ENCODE measurements at places on chromosomes 16 and 17.

DNA sequence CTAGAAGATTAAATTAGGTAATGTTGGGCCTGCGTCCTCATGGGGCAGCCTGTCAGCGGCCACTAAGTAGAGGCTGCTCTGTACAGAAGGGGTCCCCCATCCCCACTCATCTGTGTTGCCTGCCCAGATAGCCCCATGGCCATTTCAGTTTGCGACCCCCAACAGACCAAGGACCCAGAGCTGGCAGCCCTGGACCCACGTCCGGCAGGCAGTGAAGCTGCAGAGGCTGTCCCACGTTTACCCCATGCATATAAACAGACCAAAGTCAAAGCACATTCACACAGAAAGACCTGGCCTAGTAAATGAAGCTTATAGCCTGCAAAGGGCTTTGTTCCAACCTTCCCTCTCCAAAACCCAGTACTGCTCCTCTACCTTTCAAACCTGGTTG, 4.6 kb downstream of the PDF start:
- no peak for DNase-seq

GRCh38 chr17:43211123-43211479, 574 bp upstream of the TMEM106A start:
- no peak for DNase-seq

DNA sequence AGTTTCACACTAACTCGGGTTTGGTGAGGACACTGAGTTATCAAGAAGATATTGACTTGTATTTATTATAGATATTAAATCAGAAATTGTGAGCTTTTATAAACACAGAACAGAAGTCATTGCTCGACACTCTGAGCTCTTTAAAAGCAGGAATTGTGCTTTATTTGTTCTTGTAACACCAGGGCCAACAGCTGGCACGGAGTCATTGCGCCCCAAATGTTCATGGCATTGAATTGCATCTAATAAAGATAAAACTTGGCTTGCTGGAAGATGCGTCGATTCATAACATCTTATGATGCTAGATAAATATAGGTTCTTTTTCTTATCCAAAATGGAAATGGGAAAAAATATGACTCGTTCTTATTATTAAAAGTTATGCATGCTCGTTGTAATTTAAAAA, 11.8 kb upstream of the MLYCD start:
- DNase-seq = no peak

DNA sequence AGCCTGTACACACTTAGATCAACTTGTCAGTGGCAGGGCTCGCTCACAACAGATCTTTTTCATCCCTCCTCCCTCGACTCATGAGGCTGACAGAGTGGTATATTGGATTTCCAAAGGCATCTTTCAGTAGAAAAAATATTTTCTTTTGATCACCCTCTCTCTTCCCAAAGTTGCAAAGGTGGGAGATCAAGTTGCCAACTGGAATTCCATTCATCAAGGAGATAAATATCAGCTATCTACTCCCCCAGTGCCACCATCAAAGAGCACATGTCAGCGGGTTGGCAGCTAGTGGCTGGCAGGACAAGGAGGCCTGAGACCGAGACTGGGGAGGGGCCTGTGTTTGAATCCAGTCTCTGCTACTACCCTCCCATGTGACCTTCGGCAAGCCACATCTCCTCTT, 539.7 kb upstream of the CDH11 start:
- DNase-seq = no peak

DNA sequence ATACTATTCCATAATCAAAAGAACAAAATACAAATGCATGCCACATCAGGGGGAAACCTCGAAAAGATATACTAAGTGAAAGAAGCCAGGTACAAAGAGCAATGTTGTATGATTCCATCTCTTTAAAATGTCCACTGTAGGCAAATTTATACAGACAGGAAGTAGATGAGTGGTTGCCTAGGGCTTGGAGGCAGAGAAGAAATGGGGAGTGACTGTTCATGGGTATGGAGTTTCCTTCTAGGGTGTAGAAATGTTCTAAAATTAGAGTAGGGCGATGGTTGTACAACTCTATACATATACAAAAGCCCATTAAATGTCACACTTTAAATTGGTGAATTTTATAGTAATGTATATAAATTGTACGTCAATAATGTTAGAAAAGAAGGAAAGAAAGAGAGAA, 128.1 kb downstream of the MAF start:
- DNase-seq = no peak

DNA sequence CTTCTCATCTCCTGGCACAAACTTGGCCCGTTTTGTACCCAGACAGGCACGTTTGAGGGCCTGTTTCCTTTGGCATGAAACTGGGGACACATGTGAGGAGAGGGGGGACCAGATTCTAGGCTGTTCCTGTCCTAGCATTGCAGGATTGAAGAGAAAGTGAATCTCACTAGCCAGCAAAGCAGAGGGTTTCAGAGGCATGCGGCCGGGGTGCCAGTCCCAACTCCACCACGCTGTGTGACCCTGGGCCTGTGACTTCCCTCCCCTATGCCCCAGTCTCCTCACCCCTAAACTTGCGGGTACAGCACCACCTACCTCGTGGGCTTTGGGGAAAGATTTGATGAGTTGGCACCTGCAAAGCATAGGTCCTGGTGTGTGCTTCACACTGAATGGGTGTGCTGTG, 53.5 kb upstream of the CIBAR2 start:
- no peak for DNase-seq

GRCh38 chr17:4566785-4567184, 6.4 kb upstream of the GGT6 start:
- DNase-seq = peak; percentile 3

DNA sequence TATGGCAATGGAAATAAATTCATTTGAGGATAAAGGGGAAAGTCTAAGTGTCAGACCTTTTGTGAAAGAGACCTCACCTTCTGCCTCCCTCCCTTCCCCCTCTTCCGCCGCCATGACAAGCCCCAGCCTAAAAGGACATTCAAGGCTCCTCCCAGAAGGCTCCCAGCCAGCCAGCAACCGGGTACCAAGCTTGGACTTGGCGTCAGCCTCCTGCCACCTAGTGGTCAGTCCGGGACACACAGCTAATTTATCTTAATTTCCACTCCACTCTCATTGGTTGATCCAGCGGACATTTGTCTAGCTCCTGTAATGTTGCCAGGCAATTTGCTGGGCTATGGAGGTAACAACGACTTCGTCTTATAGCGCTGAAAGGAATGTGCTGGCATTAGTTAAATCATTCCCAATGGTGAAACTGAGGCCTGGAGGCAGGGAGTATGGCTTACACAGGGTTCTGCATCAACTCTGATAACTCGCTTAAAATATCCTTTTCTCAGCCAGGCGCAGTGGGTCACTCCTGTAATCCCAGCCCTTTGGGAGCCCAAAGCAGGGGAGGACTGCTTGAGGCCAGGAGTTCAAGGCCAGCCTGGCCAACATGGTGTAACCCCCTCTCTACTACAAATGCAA, 19.3 kb upstream of the CLEC3A start:
- DNase-seq = peak; percentile 80

DNA sequence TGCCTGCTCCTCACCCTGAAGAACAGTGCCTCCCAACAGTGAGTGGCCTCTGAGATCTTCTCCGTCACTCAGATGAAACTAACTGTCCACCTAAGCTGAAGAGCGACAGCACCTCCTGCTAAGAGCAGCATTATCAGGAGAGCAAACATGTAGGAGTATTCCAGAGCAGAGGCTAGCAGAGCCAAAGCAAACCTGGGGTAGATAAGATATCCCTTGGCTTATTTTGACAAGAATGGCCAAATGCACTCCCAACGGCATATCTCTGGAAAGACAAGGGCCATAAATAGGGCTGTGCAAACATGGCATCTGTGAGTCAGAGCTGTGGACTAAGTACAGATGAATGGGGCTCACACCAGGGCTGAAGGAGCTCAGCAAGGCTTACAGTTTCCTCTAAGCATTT, 96.3 kb downstream of the NDEL1 start:
- DNase-seq = no peak

DNA sequence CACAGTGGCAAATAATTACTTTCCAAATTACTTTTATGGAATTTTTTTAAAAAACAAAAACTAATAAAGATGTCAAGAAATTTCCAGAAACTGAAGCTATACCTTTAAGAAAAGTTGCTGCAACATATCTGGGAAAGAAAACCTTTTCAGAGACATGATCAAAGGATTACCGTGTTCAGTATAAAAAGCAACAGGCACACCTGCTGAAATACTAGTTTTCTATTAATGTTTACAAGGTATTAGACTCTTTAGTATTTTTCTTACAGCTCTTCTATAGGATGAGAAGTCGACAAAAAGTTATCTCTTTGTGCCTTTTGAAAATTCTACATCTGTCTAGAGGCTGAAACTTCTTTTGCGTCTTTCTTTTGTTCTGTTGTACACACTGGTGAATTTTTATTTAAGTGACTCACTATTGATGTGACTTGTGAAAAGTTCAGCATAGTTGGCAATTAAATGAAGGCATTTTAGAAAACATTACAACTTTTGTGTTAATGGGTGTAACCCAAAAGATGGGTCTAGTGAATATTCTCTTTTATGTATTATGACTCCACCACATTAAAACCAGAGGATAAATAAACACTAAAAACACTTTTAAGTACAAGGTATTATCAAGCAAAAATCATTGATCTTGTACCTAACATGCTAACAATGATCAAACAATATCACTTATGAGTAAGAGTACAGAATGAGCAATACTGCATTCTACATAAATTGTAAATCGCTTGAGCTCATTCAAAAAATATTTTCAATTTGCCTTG, 23.8 kb downstream of the NACA2 start:
- DNase-seq = no peak

DNA sequence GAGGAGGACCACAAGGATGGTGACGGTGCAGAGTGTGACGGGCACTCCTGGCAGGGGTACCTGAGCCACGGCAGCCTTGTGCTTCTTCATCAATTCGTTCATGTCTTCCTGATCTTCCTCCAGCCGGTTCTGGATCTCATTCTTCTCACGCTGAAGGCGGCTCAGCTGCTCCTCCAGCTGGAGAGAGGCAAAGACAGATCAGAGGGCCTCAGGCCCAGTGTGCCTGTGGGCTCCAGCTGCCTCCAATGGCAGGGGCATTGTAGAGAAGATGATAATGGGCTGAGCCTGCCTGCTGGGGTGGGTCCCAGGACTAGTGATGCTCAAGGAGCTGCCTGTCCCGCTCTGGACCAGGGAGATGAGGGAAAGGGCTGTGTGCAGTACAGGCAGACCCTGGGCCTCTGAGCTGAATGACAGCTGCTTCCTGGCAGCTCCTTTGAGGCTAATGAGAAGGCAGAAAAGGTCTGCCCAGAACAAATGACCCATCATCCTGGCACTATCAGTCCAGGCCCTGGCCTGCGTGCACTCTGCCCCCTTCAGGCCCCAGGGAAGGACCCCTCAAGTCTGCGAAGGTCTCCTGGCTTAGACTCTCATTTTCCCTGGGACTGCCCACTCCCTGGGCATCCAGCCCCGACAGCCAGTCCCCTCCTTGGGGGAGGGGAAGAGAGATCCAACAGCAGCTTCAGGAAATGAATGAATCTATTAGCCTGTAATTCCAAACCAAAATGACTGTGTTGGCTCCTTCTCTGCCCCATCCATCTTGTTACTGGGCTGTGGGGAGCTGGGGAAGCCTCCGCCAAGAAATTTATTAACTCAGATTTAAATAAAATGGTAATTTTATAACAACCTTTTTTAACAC, 48.0 kb downstream of the PIPOX start:
- no peak for DNase-seq

GRCh38 chr17:42403150-42403549, 14.9 kb upstream of the STAT3 start:
- DNase-seq = peak; percentile 14

DNA sequence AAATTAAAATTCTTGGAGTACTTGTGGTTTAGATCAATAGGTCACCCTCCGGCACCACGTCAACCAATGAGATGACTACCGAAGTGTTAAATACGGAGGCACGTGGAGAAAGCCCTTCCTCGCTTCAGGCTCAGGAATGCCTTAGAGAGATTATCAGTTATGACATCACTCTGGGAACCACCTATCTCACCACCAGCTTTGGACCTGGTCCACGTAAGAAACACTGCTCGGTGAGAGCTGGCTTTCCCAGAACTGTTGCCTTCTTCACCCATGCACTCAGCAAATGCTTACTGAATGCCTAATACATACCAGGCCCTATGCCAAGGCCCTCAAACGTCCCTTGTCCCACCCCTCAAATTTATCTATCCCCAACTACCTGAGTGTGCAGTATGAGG, 71.3 kb downstream of the SMG6 start:
- no peak for DNase-seq

GRCh38 chr17:59327981-59328290, 3.5 kb upstream of the YPEL2 start:
- no peak for DNase-seq

- DNase-seq = no peak
These were observed at the start of gene NT5C3B for GRCh38 chr17:41835800-41836549. TSS of gene NT5C3B (minus strand) at chr17:41836232. CDS start at chr17:41836193, 39 bp downstream.

DNA sequence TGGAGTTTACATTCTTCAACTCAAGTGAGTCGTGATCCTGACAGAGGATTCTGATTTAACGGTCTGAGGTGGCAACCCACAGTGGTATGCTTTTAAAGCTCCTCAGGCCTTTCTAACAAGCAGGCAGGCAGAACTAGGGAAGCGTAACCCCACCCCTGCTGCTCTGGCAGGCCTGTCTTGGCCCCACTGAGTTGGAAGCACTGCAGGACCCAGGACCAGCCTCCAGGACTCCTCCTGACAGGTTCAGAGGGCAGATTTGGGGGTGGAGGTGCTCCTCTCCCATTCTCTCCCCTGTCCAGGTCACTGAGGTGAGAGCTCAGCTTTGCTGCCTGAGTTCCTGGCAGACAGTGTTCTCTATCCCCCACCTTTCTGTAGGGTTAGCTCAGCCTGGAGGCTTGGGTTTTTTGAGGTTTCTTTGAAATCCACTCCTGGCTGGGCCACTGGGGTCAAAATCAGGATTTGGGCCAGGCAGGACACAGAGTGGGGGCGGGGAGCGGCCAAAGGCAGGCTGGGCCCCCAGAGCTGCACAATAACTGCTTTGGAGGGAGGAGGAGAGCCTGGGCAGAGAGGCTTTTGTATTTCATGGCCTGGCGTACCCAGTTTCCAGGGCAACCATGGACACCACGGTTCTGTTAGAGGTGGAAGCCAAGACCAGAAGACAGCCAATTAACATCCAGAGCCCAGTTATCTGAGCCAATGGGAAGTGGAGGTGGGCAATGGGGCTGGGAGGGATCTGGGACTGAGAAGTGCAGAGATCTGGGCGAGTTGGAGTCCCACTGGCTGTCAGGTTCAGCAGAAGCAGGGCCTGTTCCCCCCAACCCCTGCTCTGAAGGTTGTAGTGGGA, 9.5 kb downstream of the MRPL27 start:
- no peak for DNase-seq

DNA sequence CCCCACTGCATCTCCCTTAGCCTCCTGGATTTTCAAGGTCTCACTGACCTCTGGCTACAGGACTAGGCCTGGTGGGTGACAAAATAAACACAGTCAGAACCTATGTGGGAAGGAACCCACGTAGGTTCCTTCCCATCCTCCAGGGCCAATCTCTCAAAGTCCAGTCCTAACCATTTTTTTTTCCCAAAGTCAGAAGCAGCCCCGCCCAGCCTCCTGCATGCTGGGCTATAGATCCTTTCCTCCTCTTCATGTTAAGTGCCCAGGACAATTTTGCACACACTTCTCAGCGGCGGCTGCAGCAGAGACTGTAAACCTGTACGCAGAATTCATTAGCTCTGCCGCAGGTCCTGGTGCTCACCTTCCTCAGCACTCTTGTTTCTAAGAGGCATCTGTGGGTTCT, 285.8 kb downstream of the NPIPA8 start:
- DNase-seq = no peak

GRCh38 chr17:43939886-43940285, 2.4 kb downstream of the PPY start:
- no peak for DNase-seq
